ENCODE measurements at places on chromosomes 13 and 19. TPM values are rescaled to one million over a fixed set of nuclear protein-coding genes. Genes with fewer than 3 reads are reported as not detected.

DNA sequence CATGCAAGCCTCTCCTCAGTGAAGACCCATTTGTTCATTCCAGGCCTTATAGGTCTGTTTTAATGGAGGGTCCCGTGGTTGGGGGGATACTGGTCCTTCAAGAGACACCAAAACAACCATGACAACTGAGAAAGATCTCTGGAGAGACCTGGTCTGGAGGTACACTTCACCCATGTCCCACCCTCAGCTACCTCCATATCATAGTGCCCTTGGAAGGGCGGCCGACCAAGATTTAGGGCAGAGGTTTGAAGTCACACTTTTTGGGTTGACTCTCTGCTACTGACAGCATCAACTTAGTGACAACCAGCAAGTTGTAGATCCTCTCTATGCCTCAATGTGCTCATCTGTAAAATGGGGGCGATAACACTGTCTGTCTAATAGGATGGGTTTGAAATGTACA lies 177.3 kb downstream of the TSHZ3 start:
- DNase-seq = no peak

- DNase-seq = peak; percentile 99
These were observed 135.2 kb downstream of the TSHZ3 start for GRCh38 chr19:31214086-31214485.

- no peak for DNase-seq
These were observed 5.2 kb downstream of the KLK13 start for GRCh38 chr19:51059715-51060114.

DNA sequence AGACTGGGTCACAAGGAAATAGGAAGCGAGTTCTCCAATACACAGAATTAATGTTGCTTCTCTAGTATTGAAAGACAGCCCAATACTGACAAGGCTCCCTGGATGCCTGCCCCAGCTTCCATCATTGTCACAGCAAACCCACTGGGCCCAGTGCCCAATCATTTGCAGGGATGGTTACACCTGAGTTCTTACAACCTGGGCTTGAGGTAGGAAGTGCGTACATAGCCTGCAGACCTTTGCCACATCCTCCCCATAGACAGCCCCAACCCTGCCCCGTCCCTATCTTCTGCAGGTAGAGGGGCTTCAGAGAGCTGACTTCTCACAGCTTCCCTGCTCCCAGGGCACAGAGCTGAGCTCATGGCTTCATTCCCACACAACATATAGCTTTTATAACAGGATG lies 108.1 kb upstream of the UBL3 start:
- DNase-seq = no peak

DNA sequence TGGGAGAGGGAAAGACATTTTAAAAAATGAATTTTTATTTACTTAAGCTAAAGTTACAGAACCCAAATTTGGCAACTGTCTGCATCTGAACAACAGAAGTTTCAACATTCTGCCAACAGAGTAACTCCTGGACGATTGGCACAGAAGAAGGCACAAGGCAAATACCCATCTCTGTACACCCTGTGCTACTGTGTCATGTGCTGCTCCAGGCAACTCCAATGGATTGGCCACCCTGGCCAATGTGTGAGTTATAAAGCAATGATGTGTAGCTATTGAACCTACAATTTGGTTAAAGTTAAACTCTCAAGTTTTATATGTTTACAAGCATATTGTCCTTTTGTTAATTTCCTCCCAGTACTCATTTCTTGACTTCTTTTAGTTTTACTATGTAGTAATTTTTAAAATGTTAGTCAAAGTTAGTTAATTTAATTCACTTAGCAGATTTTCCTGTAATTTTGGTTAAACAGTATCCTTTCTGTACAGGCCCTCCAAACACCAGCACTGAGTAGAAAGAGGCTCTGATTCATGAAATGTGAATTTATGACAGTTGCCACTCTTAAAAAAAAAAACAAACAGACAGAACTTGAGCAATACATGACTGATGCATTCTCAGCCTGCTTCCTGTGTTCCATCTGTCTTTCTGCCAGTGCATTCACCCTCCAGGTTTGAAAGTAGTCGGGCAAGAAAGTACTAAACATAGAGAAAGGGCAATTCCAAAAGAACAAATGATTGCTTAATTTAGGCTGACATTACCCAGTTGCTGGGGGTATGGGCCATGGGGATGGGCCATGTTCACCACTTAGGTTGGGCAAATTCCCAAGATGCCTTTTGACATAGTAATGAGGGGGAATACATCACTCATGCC lies 5.9 kb downstream of the STARD13 start:
- DNase-seq = peak; percentile 96

DNA sequence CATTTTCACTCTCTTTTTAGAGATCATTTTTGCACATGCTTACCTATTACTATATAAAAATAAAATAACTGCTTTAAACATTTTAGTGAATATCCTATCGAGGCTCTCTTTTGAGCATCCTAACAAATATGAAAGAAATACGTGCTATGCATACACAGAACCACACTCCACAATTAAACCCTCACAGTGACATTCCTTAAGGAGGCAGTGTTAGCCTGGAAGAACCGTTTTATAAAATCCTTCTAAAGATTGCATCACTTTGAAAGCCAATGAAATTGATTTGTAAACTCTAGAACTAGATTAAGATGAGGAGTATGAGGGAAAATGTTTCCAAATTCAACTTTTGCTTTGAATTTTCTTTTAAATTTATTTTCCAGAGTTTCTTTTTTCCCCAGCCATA lies 11.1 kb upstream of the ENOX1 start:
- DNase-seq = no peak

DNA sequence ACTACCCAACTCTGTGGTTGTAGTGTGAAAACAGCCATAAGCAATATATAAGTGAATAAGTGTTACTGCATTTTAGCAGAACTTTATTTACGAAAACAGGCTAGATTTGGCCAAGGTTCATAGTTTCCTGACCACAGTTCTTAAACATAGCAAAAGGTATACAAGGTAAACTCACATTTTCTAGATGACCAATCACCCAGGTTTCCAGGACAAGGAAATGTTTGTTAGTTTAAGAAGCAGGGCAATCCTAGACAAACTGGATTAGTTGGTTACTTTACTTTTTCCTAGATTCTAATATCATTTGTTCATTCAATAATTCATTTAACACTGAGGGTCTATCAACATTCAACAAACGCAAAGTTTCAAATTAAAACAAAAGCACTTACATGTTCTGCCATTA lies 201.7 kb downstream of the SPRY2 start:
- DNase-seq = no peak

Gene SHD
- not detected for total RNA-seq

Gene NLRP5
- not detected for total RNA-seq

Gene CEACAM20
- total RNA-seq = not detected

Gene KL
- not detected for total RNA-seq

Gene GFY
- total RNA-seq = not detected
